HEK293T (cell line): ENCODE measurements at places on chromosomes 12 and 14.

DNA sequence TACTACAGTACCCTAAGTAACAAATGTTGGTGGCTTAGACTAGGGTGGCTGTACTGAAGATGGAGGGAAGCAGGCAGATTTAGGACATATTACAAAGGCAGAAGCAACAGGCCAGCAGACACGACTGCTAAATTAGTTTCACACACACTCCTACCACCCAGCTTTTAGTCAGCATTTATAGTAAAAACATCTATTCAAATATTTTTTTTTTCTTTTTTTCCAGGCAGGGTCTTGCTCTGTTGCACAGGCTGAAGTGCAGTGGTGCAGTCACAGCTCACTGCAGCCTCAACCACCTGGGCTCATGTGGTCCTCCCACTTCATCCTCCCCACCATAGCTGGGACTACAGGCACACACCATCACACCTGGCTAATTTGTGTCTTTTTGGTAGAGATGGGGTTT lies 72.9 kb downstream of the CDK17 start:
- DNase-seq, result no peak

DNA sequence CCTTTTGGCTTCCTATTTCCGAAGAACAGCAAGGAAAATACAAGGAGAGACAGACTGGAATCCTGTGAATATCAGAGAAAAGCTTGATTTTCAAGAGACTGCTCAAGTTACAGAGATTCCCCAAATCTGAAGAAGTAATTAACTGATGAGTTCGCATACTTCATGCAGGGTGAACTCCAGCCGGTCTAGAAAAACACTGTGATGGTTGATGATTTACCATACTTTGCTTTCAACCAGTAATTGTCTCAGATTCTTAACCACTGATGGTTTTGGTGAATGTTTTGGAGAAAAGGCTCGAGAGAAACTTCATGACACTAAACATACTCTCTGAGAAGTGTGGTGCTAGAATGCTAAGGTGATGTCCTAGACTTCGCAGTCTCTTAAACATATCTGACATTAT lies 4.4 kb upstream of the PLXNC1 start:
- no peak for DNase-seq

- no peak for DNase-seq
These were observed 101.7 kb downstream of the RTN1 start for GRCh38 chr14:59768855-59769375.

- DNase-seq, result no peak
These were observed 3.8 kb downstream of the MYF5 start for GRCh38 chr12:80720516-80720915.

- no peak for DNase-seq
These were observed 119.5 kb downstream of the PLEKHA5 start for GRCh38 chr12:19248929-19249602.

- DNase-seq, result no peak
These were observed 26.0 kb downstream of the GEMIN2 start for GRCh38 chr14:39140170-39140569.

DNA sequence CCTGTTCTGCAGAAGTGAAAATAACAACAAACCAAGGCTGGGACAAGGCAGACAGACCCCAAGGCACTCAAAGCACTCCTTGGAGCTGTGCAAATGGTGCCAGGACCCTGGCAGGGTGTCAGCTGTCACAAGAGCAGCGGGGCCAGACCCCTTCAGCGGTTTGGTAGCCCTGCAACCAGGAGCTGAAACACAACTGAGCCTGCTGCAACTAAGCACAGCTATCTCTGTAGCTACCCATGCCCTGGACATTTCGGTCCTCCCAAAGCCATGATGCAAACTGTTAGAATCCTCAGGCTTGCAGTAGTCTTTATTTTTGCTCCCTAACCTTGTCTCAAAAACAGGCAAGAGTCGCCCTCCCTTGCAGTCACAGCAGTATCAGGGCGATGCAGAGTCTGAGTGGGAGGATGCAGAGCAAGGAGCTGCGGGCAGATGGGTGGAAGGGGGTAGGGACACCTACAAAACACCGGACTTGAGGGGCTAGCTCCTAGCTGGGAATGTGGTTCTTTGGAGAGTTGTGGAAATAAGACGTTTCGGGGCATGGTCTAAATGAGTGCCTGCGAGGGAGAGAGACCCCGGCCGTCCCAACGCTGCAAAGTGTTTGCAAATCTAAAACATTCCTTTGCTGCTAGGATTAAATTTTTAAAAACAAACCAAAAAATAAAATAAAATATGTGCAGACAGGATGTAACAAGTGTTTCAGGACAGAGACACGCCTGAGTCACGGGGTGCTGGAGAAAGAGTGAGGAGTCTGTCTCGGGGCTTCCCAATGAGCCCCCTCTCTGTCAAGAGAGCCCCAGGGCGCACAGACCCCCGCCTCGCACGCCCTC lies 1.0 kb downstream of the NUAK1 start:
- DNase-seq, result no peak

DNA sequence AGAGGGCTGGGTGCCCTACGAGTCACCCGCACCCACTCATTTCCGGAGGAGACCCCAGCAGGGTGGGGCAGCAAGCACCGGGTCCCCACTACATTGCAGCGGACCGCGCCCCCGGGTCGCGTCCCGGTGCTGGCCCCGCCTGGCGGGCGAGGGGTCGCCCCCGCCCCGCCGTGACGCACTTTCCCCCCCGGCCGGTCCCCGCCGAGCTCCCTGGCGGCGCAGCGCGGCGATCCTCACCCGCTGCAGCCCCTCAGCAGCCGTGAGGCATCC lies 106.1 kb downstream of the PRICKLE1 start:
- peak; percentile 48 for DNase-seq

- peak; percentile 4 for DNase-seq
These were observed 144.3 kb downstream of the BCL11B start for GRCh38 chr14:99127651-99128167.

DNA sequence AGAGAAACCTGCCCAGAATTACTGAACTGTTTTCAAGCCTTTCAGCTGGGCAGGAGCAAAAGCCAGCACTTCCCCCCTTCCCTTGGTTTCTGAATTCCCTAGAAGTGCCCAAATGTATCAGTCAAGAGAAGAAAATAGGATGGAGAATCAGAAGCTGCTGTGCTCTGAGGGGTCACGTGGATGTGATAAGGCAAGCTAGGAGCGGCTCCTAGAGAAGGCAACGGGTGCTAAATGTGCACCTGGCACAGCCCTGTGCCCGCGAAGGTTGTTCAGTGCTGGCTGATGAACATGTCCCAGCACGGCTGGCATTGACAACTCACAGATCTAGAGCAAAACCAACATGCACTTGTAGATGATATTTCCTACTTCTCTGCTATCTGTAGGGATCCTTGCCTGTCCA lies 8.3 kb downstream of the EMG1 start:
- no peak for DNase-seq

- DNase-seq, result no peak
These were observed 107.2 kb downstream of the SCAF11 start for GRCh38 chr12:45883187-45883586.

DNA sequence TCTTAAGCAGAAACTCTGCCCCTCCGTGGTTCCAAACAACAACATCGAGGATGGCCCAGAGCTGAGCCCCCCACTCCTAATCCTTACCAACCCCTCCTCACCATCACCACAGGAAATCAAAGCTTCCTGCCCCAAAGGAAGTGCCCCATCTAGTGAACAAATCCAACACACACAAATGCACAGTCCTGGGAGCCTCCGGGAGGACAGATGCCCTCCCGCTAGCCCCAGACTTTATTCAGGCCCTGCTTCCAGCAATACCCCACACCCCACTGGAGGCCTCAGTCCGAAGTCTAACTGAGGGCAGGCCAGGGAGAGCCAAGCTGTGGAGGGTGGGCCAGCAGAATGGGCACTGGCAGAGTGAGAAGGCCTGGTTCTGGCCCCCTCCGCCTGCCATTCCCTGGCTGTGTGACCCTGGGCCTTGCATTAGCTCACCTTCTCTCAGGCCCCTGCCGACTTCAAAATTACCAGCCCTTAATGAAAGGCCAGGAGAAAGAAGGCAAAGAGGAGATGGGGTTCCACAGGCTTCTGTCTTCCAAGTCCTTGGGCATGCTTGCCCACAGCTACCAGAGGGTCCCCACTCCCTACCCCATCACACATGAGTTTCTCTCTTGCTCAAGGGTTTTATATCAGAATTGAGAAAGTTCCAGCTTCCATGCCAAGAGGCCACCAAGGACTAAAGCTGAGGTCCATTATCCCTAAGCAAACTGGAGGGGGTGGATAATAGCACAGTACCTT lies 2.3 kb downstream of the HDAC7 start:
- no peak for DNase-seq

DNA sequence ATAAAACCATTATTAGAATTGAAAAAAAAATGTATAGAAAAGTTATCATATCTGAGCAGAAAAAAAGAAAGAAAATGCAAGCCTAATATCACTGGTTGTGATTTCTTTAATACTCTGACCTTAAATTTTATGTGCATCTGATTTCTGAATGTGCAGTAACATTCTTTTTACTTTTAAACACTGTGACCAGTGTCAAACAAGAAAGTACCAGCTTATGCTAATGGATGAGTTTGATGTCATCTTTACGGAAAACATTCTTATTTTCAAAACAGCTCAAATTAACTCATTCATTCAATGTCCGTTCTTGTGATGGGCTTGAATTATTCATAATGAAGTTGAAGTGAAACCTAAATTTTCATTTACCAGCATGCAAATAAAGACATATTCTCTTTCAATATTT lies at the start of gene TAS2R50:
Gene TAS2R50, minus strand, starts transcription at position 101 of the 400 bp plus-strand sequence. Its CDS starts 52 bp downstream, at position 49.
- DNase-seq, result no peak

GRCh38 chr12:30687265-30687986 lies 8.2 kb downstream of the IPO8 start:
- no peak for DNase-seq

DNA sequence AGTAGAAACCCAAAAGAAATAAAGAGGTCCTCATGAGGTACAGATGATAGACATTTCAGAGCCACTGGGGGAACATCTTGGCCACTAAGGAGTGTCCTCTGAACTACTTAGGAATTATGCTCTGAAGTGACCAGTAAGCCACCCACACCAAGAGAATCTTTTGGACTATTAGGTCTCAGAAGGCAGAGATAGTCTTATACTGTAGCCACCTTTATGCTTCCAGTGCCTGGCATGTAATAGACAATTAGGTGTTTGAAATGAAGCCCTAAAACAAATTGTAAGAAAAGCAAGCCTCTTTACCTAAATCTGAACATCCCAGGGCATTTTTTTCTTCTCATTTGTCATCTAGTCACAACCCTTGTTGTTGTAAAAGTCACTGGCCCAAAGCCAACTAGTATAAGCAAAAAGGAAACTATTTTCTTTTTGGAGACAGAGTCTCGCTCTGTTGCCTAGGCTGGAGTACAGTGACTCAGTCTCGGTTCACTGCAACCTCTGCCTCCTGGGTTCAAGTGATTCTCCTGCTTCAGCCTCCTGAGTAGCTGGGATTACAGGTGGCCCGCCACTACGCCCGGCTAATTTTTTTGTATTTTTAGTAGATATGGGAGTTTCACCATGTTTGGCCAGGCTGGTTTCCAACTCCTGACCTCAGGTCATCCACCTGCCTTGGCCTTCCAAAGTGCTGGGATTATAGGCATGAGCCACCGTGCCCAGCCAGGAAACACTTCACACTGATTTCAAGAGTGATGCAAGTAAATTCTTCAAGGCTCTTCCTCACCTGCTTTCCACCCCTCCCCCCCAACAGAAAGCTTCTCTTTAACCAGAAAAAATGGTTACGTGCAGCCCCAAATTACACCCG lies 11.1 kb downstream of the PLEKHA5 start:
- no peak for DNase-seq

DNA sequence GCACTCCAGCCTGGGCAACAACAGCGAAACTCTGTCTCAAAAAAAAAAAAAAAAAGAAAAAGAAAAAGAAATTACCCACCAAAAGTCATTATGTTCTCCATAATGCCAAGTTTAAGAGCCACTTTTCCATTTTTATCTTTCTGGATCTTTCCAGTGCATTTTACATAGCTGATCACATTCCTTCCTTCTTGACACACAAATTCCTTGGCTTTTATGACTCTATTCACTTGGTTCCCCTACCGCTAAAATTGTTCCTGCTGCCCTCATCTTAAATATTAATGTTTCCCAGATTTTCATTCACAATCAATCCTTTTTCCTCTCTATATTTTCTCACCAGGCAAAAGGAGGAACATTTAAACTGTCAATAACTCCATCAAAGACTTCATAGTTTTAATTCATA lies 20.2 kb downstream of the KLHL28 start:
- DNase-seq, result no peak

DNA sequence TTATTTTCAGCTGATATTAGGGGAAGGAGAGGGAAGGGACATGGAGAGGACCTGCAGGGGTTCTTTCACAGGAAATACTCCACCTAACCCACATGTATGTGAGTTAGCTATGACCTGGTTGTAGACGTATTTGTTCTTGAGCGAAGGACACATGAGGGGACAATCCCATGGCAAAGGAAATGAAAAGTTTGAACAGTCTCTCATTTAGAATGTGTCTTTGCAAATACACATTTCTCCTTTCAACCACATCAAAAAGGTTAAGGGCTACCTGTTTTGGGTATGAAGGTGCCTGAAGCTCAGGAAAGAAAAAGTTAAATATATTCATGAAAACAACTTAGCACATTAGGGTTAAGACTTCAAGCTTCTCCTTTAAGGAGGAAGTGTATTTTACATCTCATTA lies 7.4 kb downstream of the PYGL start:
- DNase-seq, result no peak

- DNase-seq, result no peak
These were observed 14.9 kb upstream of the IFT81 start for GRCh38 chr12:110109037-110109836.

GRCh38 chr12:31498424-31498823 lies 92.5 kb downstream of the DENND5B start:
- DNase-seq, result no peak

- no peak for DNase-seq
These were observed 180.0 kb downstream of the DAD1 start for GRCh38 chr14:22409006-22409405.

- no peak for DNase-seq
These were observed 67.1 kb downstream of the CPNE8 start for GRCh38 chr12:38838056-38838850.

DNA sequence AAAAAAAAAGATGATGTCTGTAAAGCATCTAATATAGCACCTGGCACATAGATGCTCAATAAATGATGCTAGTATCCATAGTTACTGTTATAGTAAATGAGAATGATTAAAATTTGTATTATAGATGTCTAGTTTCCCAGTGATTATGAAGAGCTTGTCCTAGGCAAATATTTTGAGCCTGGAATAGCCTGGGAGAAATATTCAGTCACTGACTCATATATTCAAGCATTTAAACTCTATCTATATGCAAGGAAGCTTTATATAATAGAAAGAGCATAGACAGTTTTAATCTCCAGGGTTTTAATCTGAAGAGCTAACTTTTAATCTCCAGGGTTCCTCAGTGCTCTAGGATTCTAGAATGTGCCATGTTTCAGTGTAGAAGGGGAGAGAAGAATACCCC lies 91.5 kb upstream of the VASH1 start:
- no peak for DNase-seq

GRCh38 chr14:22434901-22435550 lies 154.0 kb downstream of the DAD1 start:
- DNase-seq, result no peak

DNA sequence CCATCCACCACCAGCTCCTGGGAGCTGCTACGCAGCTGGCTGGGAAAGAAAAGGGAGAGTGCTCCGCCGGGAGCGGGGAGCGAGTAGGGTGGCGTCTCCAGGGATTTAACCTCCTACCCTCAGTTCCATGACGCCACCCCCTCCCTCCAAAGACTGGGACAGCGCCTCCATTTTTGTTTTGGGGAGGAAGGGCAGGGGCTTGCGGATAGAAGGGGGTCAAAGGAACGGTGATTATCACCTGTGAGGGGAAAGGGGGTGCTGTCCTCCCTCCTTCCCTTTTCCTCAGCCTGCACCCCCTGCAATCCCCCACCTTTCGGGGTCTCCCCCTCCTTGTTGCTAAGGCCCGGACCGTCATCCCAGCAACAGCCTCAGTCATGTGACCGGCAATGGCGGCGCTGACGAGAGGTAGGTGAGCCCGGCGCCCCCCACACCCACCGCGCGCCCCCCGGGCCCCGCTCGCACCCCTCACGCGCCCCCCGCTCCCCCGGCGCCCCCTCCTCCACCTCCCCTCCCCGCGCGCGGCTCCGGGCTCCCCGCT lies at the start of gene DTX3:
Gene DTX3, plus strand, starts transcription at position 371 of the 538 bp plus-strand sequence. CDS start 1,694 bp downstream, outside the sequence.
- DNase-seq, result no peak
